HFFc6 (cell line): ENCODE measurements at places on chromosomes 16 and 17.

DNA sequence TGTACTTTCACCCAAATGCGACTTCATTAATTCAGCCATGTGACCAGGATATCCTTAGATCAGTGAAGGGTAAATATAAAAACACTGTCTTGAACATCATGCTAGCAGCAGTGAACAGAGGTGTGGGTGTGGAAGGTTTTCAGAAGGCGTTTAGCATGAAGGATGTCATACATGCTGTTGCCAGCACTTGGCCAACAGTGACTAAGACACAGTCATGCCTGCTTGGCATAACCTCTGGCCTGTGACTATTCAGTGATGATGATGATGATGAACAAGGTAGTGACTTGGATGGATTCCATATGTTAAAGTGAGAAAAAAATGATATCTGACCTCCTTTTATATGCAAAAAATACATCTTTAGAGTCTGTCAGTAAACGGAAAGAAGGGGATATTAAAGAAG lies 97.9 kb downstream of the MAP2K4 start:
- no peaks in the 10 kb centered on the region for H3K27me3 ChIP-seq
- no peak overlapping the region for H3K27ac ChIP-seq
- H3K4me3 ChIP-seq, result no peak overlapping the region
- H3K36me3 ChIP-seq, result peaks cover 21% of the 10 kb centered on the region; the same call in 1 of the 2 replicates
- DNase-seq, result no peak

DNA sequence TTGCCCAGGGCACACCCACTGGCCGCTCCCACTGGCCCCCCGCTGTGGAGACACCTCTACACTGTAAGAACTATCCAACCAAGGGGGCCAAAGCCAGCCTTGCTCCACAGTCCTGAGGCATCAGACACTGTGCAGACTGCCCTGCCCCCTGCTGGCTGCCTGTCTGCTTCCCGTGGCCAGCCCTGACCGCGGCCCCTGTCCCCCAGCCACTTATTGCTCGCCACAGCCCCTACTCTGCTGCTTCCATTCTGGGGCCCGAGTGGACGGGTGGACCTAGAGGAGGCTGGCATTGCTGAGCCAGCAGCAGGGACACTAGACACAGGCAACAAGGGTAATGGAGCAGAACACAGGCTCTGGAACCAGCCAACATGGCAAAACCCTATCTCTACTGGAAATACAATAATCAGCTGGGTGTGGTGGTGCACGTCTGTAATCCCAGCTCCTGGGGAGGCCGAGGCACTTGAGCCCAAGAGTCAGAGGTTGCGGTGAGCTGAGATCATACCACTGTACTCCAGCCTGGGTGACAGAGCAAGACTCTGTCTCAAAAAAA lies 19.7 kb upstream of the LRRC37A3 start:
- no peaks in the 10 kb centered on the region for H3K4me1 ChIP-seq
- no peaks in the 10 kb centered on the region for H3K36me3 ChIP-seq
- peak; percentile 10 for DNase-seq
- no peak overlapping the region for H3K27ac ChIP-seq

GRCh38 chr17:59725691-59726090 lies 18.2 kb downstream of the VMP1 start:
- no peak overlapping the region for H3K27ac ChIP-seq
- H3K27me3 ChIP-seq, result no peaks in the 10 kb centered on the region
- peaks cover 36% of the 10 kb centered on the region for H3K4me1 ChIP-seq

- no peaks in the 10 kb centered on the region for H3K36me3 ChIP-seq
- H3K27ac ChIP-seq, result no peak overlapping the region
- DNase-seq, result no peak
- H3K4me3 ChIP-seq, result no peak overlapping the region
- H3K4me1 ChIP-seq, result peaks cover 15% of the 10 kb centered on the region
These were observed 767 bp downstream of the MEOX1 start for GRCh38 chr17:43660816-43661493.

- H3K27ac ChIP-seq, result no peak overlapping the region
- H3K36me3 ChIP-seq, result no peaks in the 10 kb centered on the region
- DNase-seq, result no peak
- peaks cover 56% of the 10 kb centered on the region for H3K27me3 ChIP-seq
These were observed 84.1 kb downstream of the IRF8 start for GRCh38 chr16:85983064-85983463.

GRCh38 chr17:72765368-72766153 lies 326.9 kb downstream of the SLC39A11 start:
- peaks cover 3% of the 10 kb centered on the region for H3K27me3 ChIP-seq
- H3K4me3 ChIP-seq, result no peak overlapping the region
- no peak overlapping the region for H3K27ac ChIP-seq
- peaks cover 28% of the 10 kb centered on the region for H3K4me1 ChIP-seq
- DNase-seq, result no peak

DNA sequence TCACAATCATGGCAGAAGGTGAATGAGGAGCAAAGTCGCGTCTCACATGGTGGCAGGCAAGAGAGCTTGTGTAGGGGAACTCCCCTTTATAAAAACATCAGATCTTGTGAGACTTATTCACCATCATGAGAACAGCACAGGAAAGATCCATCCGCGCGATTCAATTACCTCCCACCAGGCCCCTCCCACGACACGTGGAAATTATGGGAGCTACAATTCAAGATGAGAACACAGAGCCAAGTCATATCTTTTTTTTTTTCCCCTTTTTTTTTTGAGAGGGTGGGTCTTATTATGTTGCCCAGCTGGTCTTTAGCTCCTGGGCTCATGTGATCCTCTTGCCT lies 60.0 kb downstream of the RPTOR start:
- H3K27ac ChIP-seq, result no peak overlapping the region
- DNase-seq, result no peak
- no peak overlapping the region for H3K4me3 ChIP-seq
- peaks cover 18% of the 10 kb centered on the region for H3K36me3 ChIP-seq
- H3K27me3 ChIP-seq, result no peaks in the 10 kb centered on the region; the same call in 1 of the 2 replicates

DNA sequence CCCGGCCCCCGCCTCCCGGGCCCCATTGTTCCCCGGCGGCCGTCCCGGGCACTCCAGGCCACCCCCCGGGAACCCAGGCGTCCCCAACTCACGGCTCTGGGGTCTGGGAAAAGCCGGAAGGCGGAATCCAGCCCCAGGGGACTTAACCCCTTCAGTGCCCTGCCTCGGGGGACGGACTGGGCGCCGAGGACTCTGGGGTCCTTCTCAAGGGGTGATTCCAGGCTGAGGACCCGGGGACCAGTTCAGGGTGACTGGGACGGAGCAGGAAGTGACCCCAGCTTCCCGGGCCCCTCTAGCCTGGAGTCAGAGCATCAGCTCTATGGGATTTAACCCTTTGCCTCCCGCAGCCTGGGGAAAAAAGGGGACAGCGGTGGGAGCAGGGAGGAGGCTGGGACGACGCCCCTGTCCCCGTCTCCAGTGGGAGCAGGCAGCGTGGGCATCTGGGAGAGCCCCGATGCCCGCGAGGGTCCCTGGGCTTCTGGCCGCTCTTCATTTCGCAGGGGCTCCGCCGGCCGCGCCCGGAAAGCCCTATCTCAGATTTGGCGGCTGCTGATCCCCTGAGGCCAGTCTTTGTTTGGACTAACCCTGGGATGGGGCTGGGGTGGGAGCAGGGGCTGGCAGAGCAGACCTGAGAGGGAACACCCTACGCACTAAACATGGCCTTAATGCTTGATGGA lies at the start of gene ZNF629:
TSS of gene ZNF629 (minus strand) at position 270 of the 677 bp plus-strand sequence. CDS start 2,723 bp downstream, outside the sequence.
- H3K36me3 ChIP-seq, result peaks cover 8% of the 10 kb centered on the region; the same call in 1 of the 2 replicates
- H3K27me3 ChIP-seq, result no peaks in the 10 kb centered on the region
- H3K27ac ChIP-seq, result peak within 1 kb of the TSS; percentile 91
- H3K4me1 ChIP-seq, result peaks cover 25% of the 10 kb centered on the region

DNA sequence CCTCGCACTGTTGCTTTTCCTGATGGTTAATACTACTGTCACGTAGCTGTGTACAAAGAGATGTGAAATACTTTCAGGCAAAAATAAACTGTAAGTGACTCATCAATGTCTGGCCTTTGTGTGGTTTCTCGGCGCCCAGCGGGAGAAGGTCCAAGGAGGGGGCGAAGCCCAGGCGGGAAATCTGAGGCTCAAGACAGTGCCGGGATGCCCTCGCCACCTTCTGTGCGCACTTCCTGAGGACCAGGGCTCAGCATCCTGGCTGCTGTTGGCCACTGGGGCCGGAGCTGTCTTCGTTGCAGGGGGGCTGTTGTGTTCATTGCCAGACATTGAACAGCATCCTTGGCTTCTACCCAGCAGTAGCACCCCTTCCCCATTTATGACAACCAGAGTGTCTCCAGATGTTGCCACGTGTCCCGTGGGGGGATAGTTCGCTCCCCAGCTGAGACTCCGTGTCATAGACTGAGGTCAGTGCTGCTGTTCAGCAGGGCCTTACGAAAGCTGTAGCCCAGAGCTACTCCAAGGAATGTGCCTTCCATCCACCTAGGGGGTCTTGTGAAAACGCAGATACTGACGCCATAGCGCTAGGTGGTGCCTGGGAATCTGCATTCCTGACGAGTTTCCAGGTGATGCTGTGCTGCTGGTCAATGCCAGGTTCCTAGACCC lies 67.3 kb upstream of the PLCG2 start:
- peak overlapping the region; percentile 82 for H3K27ac ChIP-seq
- H3K4me3 ChIP-seq, result peak overlapping the region; percentile 42; the same call in 1 of the 2 replicates
- peaks cover 18% of the 10 kb centered on the region for H3K36me3 ChIP-seq
- peaks cover 11% of the 10 kb centered on the region for H3K27me3 ChIP-seq
- DNase-seq, result peak; percentile 89
- H3K4me1 ChIP-seq, result peaks cover 21% of the 10 kb centered on the region

DNA sequence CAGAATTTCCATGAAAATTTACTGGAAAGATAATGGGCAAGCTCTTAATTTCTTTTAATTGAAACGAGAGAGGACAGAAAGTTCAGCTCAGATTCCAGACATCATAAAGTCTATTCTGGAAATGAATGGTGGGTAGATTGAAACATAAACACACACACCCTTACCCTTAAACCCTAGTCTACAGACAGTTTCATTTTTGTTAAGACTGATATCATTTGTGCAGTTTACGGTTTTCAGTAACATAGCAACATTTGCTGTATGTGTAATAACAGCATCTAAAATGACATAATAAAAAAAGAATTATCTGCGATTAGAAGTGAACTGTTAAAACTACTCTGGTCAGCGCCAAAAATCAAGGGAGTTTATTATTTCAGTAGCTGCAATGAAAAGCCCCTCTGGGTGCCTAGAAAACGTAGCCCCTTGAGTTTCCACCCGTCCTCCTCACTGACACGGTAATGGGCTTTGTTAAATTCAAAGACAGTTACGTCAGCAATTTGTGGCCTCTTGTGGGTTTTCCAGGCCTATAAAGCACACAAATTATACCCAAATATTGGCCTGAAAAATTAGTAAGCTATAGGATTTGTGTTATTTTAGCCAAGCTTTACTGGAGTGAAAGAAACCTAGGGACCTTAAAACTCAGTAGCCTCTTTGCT lies 520.6 kb upstream of the SOX9 start:
- no peaks in the 10 kb centered on the region for H3K36me3 ChIP-seq
- DNase-seq, result no peak
- peaks cover 17% of the 10 kb centered on the region; the same call in 1 of the 2 replicates for H3K4me1 ChIP-seq
- H3K27me3 ChIP-seq, result peaks cover 1% of the 10 kb centered on the region; the same call in 1 of the 2 replicates
- H3K27ac ChIP-seq, result peak overlapping the region; percentile 35; the same call in 1 of the 2 replicates
- H3K4me3 ChIP-seq, result peak overlapping the region; percentile 40; the same call in 1 of the 2 replicates

DNA sequence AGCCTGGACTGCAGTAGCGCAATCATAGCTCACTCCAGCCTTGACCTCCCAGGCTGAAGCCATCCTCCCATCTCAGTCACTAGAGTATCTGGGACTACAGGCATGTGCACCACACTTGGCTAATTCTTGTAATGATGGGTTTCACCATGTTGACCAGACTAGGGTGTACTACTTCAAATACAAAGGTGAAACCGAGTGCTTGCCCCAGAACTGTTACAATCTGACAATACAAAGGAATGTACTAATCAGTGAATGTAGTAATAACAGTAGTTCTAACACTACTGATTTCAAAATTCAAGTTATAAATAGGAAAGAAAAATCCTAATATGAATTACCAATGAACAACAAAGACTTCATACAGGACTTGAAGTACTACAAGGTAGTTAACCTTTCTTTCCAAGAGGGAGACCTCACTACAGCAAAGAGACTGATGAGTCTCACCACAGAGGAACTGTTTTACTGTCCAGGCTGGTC lies 24.4 kb downstream of the CRK start:
- peak overlapping the region; percentile 40; the same call in 1 of the 2 replicates for H3K27ac ChIP-seq
- peaks cover 2% of the 10 kb centered on the region for H3K27me3 ChIP-seq
